ENCODE measurements at places on chromosomes 2 and 18.

DNA sequence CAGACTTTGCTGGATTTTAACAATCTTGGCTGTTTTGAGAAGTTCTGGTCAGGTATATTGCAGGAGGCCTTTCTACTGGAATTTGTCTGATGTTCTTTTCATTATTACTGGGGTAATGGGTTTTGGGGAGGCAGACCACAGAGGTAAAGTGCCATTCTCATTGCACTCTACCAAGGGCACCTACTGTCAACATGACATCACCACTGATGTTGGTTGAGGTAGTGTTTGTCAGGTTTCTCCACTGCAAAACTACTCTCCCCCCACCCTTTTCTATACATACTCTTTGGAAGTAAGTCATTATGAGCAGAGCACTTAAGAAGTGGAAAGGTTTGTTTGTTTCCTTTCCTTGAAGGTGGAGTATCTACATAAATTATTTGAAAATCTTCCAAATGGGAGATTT is 27.0 kb downstream of the PRKD3 start:
- DNase-seq = no peak

- no peak for DNase-seq
Observed at GRCh38 chr2:205772983-205773382, 90.7 kb downstream of the NRP2 start.

DNA sequence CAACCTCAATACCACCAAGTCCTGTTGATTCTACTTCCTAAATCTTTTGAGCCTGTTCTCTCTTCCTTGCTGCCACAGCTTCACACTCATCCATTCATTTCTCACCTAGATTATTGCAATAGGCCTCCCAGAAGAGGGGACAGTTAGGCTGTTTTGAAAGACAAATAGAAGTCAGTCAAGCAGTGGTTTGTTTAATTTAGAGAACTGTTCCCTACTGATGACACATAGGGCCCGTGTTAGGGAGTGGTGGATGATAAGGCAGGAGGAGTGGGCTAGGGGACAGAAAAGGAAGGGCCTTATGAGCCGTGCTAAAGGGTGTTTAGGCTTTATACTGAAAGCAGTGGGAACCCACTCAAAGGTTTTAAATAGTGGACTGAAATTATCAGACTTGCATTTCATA is 59.6 kb upstream of the ZFP36L2 start:
- no peak for DNase-seq

DNA sequence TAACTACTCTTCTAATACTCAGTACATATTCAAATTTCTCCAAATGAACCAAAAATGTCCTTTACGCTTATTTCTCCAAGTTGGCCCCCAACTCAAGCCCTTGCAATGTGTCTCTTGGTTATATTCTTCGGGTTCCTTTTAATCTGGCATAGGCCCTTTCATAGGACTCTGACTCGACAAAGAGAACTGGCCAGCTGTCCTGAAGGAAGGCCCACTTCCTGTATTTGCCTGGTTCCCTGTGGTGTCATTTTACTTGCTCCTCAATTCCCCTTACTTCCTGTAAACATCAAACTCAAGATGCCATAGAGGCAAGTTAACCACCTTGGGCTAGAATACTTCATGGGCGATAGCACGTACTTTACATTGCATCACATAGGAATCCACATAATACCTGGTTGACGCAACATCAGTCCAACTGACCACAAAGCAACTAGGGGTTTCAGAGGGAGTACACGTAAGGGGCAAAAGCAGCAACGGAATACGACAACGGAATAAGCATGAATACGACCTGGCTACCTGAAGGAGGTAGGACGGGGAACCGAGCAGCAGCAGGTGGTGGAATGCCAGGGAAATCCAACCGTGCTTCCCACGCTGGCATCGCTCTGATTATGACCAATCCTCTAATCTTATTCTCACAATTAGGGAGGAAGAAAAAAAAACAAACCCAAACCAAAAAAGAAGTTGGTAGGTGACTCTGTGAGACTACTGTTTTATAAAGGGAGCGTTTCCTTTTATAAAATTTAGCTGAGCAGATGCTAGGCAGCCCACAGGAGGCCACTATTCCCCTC is 823 bp upstream of the GORASP2 start:
- no peak for DNase-seq

- no peak for DNase-seq
Observed at GRCh38 chr2:10709290-10709939, 12.0 kb upstream of the ATP6V1C2 start.

- DNase-seq = no peak
Observed at GRCh38 chr2:225599856-225600255, 200.3 kb downstream of the NYAP2 start.

DNA sequence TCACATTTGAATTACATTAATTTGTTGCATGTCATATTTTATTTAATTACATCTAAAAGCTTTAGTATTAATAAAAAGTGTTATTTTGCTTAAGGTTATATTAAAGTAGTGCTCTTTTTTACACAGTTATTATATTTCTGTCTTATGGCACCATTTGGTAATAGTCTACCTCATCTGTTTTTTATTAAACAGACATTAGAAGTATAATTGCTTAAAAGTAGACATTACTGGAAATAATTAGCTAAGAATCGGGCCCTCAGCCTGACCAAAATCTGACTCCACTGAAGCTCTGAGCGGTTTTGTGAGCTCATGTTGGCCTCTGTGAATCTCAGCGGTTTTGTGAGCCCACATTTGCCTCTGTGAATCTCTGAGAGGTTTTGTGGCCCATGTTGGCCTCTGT is 102.5 kb upstream of the SNTG2 start:
- DNase-seq = no peak

- no peak for DNase-seq
Observed at GRCh38 chr2:10906926-10907625, 4.7 kb upstream of the KCNF1 start.

DNA sequence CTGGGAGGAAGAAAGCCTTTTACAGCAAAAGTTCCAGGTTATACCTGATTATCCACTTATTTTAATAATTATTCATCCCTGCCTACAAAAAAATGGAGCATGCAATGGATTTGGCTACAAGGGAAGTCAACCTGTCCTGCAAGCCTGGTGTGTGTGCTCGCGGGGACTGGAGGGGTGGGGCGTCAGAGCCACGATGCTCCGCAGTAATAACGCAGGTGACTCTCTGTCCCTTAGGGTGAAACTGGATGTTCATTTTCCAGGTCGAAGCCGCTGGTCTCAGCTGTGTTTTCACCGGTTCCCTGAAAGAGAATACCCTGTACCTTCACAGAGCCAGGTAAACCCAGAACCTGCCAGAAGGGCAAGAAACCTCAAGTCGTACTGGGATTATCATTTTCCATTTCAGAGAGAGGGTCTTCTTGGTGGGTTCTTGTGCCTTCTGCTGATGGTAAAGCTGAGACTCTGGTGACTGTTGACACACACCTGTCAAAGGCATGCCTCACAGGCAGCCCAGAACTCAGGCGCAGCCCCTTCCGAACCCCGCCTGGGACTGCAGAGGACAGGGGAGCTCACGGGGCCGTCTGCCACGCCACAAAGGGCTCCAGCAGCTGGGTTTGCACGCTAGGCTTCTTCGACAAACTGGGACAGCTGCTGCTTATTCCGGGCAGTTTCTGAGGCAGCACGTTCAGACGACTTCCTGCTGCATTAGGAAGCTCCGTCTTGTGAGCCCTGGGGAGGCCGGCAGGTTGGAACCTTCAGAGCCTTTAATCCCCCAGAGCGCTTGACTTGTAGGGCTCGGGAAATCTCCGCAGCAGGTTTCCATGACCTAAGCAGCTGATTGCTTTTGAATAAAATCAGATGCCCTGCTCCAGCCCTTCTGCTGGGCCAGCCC is 58.6 kb downstream of the KCNG2 start:
- DNase-seq = peak; percentile 9

DNA sequence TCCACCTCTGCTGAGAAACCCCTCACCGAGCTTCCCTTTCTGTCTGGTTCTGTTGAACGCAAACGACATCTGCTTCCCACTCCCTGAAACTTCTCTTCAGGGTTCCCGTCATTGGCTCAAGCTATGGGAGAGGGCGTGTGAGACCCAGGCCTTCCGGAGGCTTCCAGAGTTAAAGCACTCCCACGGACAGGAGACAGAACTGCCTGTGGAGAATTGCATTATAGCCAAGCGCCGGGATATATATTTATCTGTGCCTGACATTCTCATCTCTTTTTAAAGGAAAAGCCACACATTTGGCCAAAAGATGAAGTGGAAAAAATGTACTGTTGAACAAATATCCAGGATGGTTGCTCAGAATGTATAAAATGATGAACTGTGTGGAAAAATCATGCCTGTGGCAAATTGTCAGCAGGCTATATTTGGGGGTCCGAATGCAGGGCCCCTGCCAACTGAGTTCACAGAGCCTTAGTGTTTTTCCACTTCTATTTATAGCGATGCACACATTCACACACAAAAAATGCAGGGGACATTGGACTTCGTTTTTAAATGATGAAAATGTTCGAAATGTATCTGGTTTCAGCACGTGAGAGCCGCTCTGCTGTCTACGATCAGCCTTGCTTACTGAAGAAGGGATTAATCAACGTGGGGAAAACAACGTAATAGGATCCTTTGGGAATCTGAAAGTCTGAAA is 59.5 kb downstream of the E2F6 start:
- DNase-seq = no peak

DNA sequence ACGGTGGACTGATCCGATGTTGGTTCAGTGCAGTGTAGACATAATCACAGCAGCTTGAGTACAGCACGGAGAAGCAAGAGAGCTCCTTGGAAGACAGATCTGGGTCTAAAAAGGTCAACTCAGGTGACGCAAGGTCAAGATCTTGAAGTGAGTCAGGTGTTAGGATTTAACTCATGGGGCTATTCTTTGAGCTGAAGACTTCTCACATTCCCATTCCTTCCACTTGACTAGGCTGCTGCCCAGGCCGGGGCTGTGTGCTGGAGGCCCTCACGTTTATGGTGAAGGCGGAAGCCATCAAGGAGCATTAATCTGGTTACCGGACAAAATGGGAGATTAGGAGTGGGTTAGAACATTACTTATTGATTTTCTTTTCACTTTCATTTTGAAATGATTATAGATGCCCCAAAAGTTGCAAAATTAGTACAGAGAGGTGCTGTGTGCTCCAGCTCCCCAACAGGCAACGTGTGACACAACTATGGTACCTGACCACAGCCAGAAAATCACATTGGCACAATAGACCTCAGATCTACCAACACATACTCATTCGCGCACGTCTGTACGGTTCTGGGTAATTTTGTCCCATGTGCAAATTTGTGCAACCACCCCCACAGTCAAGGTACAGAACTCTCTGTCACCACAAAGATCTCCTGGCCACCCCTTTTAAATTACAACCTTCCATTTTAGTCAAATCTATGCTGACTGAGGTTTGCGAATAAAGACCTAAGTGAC is 77.6 kb upstream of the SEC11C start:
- no peak for DNase-seq

DNA sequence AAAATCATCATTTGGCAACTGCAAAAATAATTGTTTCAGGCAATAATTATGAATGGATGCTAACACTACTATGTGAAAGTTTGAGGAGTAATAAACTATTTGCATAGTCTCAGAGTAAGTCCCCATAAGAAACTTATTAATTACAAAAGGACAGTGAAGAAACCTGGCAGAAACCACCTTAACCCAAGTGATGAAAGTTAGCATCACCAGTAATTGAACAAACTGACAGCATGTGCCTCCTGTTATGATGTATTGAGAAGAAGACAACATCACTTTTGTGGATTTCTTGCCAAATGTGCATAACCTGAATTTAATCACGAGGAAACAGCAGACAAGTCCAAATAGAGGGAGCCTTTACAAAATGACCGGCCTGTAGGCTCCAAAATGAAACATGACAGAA is 183.3 kb upstream of the SP5 start:
- DNase-seq = no peak

DNA sequence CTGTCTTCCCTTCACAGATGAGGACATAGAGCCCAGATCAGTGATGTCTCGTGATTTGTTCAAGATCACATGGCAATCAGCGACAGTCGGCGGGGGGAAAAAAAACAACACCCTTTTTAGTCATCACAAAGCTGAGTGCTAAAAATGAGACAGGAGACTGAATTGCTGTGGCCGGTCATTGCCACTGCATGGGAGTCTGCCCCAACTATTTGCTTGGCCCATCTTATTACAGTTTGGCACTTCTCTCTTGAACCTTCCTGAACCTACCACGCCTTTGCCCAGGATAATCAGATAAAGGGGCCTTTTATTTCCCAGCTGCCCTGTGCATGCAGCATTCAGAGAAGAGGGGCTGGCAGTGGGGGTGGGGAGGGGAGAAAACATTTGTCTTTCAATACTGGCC is 42.7 kb downstream of the SETBP1 start:
- DNase-seq = no peak

GRCh38 chr2:53886406-53887280 is 26.9 kb upstream of the GPR75 start:
- DNase-seq = no peak

DNA sequence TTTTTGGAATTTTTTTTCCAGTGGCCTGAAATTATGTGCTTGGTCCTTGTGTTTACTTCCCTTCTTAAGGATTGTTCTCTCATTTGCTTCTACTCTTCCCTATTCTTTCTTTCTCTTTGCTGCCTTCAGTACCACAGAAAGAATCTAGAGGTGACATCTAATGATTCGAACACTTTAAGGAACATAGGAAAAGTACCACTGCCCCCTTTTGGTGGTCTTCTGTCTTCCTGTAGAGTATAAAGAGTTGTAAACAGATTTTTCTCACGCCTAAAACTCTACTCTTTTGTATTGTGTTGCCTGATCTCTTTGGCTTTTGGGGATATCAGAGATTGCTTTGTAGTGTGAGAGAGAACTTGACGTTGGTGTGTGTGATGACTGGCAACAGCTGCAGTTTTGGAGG is 7.0 kb upstream of the SCTR start:
- no peak for DNase-seq

- no peak for DNase-seq
Observed at GRCh38 chr18:44733069-44733753, 52.5 kb downstream of the SETBP1 start.

DNA sequence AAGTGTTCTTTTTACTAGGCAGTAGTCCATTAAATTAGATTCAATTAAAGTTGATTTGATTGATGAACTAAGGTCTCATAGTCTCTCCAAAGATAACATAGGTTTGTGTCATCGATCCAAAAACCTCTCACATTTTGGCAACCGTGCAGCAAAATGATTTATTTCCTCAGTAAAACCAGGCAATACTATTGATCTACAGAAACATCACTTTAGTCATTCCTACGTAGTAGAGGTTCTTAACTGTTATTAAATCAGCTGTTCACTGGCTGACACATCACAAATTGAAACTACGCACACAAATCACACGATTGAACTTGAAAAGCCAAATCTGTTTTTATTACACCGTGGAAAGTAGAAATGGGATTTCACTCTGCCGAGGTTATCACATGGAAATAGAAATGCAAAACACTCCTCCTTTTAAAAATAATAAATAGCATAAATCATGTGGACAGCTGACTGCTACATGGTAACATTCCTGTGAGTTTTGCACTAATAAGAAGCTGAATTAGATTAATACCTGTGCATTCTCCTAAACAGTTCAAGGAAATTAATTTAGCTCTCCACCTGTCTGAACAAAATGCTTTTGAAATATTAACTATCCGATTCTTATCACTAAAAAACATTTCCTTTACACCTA is 262.5 kb downstream of the CDH20 start:
- no peak for DNase-seq

- no peak for DNase-seq
Observed at GRCh38 chr2:22999951-23000350, 385.0 kb upstream of the KLHL29 start.

- no peak for DNase-seq
Observed at GRCh38 chr18:5476961-5477800, 66.6 kb downstream of the EPB41L3 start.

GRCh38 chr2:28626891-28627421 is 124.7 kb upstream of the PPP1CB start:
- no peak for DNase-seq

- DNase-seq = no peak
Observed at GRCh38 chr2:165874445-165875039, 79.0 kb downstream of the TTC21B start.

- DNase-seq = no peak
Observed at GRCh38 chr2:27427863-27428212, 593 bp upstream of the NRBP1 start.
